ENCODE measurements at places on chromosomes 2 and 18.

- no peak for DNase-seq
Measured at GRCh38 chr2:181152701-181153100, 172.3 kb downstream of the UBE2E3 start.

- DNase-seq = no peak
Measured at GRCh38 chr2:230269715-230270114, 44.2 kb downstream of the SP140 start.

DNA sequence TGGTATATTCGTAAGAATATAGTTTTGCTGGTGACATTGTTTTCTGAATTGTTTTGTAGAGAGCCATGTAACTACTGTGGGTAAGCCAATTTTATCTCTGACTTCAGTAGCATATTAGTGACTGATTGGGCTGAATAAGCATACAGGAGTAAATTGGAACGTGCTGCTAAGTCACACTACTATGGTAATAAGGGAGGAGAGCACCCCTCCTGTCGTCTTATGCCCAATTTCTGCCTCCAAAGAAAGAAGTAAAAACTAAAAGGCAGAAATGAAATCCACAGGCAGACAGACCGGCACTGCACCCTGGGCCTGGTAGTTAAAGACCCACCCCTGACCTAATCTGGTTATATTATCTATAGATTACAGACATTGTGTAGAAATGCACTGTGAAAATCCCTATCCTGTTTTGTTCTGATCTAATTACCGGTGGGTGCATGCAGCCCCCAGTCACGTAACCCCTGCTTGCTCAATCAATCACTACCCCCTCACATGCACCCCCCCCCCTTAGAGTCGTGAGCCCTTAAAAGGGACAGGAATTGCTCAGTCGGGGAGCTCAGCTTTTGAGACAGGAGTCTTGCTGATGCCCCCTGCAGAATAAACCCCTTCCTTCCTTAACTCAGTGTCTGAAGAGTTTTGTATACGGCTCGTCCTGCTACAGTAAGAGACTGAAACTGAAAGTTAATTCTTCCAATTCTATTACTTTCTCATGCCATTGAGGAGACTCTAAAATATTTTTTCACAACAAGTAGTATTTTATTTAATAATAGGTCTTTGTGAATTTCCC is 167.0 kb downstream of the ZNF804A start:
- DNase-seq = no peak

- no peak for DNase-seq
Measured at GRCh38 chr2:73739101-73739500, 2.0 kb upstream of the TPRKB start.
